ENCODE measurements at places on chromosomes 11 and 22.

GRCh38 chr11:86415026-86415425, 40.3 kb downstream of the CCDC81 start:
- DNase-seq, result no peak

DNA sequence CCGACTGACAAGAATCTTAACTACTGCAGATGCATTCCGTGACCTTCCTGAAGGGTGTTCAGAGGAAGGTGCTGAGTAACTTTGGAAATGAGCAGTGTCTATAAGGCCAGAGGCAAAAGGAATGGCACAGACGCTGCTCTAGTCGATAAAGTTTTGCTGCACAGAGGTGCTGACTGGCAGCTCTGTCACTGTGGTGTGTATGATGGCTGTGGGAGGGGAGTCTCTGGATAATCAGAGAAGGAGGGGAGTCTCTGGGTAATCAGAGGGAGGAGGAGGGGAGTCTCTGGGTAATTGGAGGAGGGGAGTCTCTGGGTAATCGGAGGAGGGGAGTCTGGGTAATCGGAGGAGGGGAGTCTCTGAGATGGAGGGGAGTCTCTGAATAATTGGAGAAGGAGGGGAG, 18.4 kb downstream of the PTDSS2 start:
- no peak for DNase-seq

DNA sequence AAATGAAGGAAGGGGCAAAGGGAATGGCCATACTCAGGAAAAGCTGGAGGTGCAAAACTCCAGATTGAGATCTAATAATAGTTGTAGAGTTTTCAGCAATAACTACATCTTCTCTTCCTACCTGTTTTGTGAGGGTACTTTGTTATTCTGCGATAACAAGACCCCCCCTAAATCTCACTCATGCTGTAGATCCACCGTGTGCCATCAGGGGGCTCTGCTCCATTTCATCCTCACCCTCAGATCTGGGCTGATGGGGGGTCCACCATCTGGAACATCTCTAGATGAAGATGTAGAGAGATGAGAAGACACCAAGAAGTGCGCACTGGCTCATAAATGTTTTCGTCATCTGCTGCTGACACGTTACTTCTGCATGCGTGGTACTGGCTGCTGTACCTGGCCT, 135.9 kb upstream of the KIRREL3 start:
- DNase-seq, result no peak

DNA sequence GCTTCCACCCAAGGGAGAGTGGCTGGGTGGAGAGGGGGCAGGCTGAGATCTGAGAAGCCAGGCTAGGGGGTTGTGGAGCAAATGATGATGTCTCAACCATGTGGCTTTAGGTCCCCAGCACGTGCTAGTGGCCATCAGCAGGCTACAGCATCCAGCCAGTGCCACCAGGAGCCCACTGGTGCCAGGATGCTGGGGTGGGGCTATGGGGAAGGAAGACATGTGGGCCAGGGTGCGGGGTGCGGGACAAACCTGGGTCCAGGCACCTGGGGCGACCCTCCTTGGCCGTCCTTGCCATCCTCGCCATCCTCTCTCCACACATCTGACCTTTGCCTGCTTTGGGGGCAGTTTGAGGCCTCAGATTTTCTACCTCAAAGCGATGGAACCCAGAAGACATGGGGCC, 104.3 kb downstream of the KCNQ1 start:
- DNase-seq, result no peak

GRCh38 chr11:115665958-115666357, 161.7 kb upstream of the CADM1 start:
- DNase-seq, result peak; percentile 7

- DNase-seq, result no peak
These were observed 506.1 kb downstream of the BRD1 start for GRCh38 chr22:49321477-49322055.

DNA sequence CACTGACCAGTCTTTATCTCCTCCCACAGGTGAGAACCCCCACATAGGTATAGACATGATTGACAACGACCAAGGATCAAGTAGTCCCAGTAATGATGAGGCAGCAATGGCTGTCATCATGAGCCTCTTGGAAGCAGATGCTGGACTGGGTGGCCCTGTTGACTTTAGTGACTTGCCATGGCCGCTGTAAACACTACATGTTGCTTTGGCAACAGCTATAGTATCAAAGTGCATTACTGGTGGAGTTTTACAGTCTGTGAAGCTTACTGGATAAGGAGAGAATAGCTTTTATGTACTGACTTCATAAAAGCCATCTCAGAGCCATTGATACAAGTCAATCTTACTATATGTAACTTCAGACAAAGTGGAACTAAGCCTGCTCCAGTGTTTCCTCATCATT, 76.5 kb downstream of the BTBD10 start:
- no peak for DNase-seq

GRCh38 chr11:2924821-2925675, 4.2 kb downstream of the PHLDA2 start:
- DNase-seq, result no peak

All from C1 segment of cervical spinal cord (tissue), 14 donors.